ENCODE measurements at places on chromosomes 12 and 14. TPM values are rescaled to one million over a fixed set of nuclear protein-coding genes. Genes with fewer than 3 reads are reported as not detected.

Gene OASL
- polyA plus RNA-seq, result 0.37 TPM

Gene NYNRIN
- polyA plus RNA-seq, result 4.7 TPM

Gene POU6F1
- 1.9 TPM for polyA plus RNA-seq

Gene SOX5
- 0.21 TPM for polyA plus RNA-seq

Gene KRT75
- not detected for polyA plus RNA-seq

Gene KRT2
- not detected for polyA plus RNA-seq

Gene ACOT6
- not detected for polyA plus RNA-seq

Gene CLEC2A
- polyA plus RNA-seq, result not detected

Gene TCL1B
- polyA plus RNA-seq, result not detected

Gene PLEKHG7
- polyA plus RNA-seq, result not detected

Gene GARIN6
- polyA plus RNA-seq, result not detected

All from SK-N-SH (cell line).